ENCODE measurements at places on chromosomes 16 and 17.

DNA sequence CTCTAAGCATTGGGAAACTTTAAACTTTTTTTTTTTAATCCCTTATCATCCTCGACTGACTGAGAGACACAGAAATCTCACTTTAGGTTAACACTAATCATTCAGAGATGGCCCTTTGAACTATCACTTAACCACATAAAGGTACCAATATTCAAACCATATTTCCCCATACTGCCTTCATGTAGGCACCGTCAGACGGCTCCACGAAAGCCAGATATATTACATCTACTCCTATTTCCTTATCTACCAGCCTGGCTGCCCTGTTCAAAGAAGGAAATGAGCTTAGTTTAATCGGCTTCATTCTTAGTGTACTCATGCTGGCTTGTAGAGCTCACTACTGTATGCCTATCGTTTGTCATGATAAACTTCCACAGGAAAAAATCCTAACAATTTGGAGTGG lies 270.9 kb downstream of the CEP112 start:
- no peak for DNase-seq

DNA sequence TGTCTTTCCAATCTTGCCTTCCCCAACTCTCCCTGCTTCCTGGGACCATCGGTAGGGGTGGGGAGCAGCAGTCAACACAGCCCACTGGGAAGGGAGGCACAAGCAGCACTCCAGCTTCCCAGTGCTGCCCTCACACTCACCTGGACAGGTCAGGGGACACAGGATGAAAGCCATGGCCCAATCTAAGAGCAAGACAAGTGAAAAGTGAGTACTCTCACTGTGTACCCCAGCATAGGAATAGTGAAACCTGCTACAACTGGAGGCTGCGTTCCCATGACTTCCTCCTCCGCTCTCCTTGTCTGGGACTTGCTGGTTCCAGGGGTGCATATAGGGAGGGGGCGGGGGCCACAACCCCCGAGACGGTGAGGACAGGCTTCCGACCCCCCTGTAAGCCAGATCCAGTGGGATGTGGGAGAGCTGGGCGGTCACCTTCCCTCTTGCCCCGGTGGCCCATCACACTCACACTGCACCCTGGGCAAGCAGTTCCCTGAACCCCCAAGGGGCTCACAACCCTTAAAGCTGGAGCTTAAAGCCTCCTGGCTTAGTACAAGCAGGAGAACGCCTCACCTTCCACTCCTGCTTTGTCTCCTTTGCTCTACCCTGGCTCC lies 29.5 kb upstream of the SLC25A19 start:
- DNase-seq, result no peak

GRCh38 chr16:69593751-69594255 lies 28.0 kb downstream of the NFAT5 start:
- no peak for DNase-seq

GRCh38 chr17:27268394-27269085 lies 25.4 kb upstream of the WSB1 start:
- peak; percentile 45 for DNase-seq

DNA sequence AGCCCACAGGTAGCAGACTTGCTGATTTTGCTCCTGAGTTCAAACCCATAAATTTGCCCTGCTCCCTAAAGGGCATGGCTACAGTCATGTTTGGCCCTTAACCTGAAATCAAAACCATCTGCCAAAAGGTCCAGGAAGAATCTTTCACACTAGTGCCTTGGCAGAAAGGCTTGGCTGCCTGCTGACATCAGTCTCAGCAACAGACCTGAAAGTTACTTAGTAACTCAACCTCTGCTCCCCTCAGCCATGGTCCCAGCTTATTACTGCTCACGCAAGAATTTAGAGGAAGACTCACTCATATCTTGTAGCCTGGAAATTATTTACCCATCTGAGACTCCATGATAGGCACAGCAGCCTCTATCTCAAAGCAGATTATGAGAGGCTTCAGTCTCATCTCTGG lies 98.0 kb upstream of the KIF2B start:
- DNase-seq, result no peak

DNA sequence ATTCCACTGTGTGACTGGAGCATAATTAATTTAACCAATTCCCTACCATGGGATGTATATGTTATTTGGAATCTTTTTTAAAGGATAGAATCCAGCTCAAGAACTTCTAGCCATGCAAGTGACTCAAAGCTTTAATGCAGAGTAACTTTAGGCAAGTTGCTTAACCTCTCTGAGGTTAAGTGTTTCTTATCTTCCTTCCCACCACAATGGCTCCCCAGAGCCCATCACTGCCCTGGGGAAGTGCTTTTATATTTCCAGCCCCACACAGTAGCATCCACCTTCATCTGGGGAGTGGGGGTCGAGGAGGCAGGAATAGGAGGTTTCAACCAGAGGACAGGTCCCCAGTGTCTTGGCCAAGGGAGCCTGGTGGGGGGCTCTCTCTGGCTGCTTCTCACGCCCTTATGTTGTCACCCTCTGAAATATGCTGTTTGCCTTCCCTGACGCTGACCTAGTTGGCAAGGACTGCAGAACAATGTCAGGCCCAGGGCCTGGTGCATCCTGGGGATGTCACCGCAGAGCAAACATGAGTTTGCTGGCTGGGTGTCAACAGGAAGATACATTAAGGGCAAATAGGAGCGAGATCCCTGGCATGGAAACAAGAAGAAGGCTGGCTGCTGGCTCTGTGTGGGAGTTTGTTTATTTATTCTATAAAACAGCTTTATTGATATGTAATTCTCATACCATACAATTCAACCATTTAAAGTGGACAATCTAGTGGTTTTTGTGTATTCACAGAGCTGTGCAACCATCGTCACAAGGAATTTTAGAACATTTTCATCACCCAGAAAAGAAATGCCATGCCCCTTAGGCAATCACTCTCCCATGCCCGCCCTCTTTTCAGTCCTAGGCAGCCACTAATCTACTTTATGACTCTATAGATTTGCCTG lies 46.6 kb upstream of the WSB1 start:
- peak; percentile 93 for DNase-seq

DNA sequence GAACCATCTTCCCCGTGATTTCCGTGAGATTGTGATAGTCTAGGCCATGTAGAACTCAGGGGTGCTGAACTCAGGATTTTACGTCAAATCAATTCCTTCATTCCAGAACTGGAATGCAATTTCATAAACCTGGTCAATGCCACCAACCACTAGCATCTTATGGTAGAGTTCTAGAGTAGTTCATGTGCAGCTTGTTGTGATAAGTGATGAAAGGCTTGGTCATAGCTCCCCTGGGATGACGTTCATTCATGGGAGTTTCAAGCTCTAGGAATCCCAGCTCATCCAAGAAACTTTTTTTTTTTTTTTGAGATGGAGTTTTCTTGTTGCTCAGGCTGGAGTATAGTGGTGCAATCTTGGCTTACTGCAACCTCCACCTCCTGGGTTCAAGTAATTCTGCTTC lies 3.7 kb upstream of the DPEP2 start:
- no peak for DNase-seq

GRCh38 chr17:82917699-82918345 lies 78.0 kb upstream of the ZNF750 start:
- DNase-seq, result no peak

GRCh38 chr16:24975428-24975889 lies 39.7 kb downstream of the ARHGAP17 start:
- no peak for DNase-seq

DNA sequence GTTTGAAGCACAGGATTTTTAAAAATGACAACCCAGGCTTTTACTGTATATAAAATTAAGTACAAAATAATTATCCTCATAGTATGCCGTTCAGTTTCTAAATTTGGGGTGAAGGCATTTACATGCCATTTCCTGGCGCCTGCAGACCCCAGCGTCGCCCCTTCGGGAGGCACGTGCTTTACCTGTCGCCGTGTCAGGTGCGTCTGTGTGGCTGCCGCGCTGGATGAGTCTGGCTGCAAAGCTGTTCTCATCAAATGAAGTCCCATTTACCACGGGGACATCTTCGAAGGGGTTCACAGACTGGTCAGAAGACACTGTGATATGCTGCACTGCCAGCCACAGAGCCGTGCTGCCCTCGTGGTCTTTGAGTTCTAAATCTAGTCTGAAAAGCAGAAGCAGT lies 51.8 kb downstream of the CYB5D2 start:
- DNase-seq, result no peak

- no peak for DNase-seq
Measured at GRCh38 chr17:72913142-72913682, 179.3 kb downstream of the SLC39A11 start.

DNA sequence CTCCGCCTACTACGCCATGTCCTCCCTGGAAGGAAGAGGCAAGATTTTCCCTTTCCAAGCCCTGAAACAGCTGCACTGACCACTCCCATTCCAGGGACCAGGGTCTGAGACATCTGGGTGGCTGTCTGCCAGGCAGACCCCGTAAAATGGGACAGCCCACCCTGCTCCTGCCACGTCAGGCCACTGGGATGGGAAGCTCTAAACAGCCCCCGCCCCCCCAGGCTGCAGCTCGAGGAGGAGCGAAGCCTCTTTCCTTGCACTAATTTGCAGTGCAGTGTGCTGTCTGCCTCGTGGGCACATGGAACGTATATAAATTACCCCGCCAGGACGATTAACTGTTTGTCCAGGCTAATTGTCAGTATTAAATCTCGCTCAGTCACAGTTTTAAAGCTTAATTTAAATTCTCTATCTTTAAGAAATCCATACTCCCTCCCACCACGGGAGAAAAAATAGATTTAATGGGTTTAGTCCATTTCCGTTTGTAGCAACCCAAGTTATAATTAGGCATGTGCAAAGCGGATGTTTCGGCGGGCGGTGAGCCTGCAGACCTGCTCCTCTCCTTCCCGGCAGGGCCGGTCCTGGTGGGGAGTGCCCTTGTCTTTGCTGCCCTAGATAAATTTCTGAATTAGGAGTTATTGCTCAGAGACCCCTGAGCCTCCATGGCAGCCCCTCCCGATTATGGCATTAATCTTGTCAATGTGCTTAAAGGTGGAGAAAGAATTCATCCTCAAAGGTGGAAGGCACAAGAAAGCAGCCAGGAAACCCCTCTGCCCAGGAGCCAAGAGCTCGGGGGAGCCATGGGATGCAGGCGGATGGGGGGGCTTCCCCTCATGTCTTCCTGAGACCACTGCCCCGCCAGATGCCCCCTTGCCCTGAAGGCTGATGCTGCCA lies 268.0 kb upstream of the TNRC6C start:
- no peak for DNase-seq

DNA sequence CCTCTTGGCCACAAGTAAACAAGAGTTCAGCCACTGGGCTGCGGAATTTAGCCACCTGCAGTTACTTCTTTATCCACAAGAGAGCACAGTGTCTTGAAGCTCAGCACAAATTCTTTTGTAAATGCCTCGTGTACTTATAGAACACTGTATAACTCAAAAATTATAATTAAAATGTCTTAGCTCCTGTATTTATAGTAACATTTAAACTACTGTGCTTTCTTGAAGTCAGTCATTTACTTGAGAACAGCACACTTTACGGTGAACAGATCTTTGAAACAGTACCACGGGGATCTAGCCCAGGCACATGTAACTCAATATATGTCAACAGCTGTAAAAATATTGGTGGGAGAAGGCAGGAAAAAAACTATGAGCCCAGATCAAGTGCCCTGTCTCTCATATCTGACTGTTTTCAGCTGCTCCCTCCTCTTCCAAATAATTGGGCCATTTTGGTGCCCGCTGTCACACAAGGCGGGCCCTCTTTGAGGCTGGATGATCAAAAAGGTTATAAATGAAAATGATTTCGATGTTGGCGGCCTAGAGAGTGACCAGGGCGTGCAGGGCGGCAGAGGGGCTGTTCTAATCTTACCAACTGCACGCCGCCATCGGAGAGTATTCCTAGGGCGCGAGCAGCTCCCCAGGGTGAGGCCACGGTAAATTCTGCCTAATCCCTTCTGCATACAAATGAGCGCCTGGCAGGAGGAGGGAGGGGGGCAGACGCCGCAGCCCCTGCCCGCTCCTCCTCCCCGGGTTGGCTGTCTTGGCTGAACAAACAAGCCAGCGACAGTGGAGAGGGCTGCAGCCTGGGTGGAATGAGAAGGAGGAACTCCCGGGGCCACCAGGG lies 183.2 kb downstream of the C16orf78 start:
- peak; percentile 51 for DNase-seq

DNA sequence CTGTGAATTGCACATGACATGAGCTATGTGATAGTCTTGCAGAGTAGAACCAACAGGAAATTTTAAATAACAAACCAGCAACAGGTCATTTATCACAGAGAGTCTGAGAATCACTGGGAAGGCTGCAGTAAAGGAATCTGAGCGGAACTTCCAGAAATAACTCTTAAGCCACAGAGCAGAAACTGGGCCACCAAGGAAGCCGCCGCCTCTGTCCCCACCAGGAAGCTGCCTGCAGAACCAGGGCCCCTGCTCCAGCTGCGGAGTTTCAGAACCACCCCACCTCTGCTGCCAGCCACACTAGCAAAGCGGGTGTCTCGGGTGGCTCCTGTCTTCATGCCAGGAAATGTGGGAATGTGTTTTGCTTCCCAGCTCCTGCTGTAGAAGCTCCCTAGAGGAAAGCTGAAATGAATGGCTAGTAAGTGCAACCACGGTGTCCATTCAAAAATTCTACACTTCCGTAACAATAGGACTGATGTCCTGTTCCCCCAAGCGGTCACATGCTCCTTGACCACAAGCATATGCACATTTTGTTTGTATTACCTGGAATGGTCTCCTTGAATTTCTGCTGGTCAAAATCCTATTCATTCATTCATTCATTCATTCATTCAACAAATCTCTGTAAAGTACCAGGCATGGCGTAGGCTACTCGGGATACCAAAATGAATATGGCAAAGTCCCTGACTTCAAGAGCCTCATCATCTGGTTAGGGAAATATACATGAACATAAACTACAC lies 7.7 kb upstream of the ITPRIPL2 start:
- DNase-seq, result no peak

GRCh38 chr16:4940719-4941118 lies 3.8 kb upstream of the PPL start:
- no peak for DNase-seq

DNA sequence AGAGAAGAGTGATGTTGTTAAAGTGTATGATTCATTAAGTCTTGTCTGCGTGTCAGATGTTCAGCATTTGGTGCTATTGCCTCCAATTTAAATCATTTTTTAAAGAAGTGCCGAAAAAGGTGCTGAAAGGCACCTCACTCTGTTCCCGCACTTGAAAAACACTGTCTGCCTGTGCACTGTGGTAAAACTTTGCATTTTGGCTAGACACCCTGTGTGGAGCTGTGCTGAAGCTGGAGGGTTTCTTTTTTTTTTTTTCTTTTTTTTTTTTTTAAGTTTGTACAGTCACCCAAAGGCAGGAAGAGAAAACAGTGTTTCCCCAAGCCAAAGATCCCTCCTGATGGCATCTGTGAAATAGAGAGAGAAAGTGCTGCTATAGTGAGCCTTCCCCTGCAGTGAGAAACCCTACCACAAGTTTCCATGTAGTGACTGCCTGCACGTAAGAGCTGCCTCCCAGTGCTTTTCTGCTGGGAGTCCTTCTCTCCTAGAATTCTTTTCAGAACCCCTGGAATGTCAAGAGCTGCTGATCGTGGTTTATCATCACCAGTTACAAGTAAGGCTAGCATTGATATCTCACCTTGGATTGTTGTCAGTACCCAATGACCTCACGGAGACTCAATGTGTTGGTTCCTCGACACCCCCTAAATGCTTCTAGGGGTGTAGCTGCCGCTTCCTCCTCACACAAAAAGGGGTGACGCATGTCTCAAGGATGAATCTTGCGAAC lies 116.0 kb upstream of the SOX9 start:
- no peak for DNase-seq
